ENCODE measurements at places on chromosomes 12 and 14.
A peak's percentile ranks its signal among the peaks of the same experiment; 100 is the strongest.

DNA sequence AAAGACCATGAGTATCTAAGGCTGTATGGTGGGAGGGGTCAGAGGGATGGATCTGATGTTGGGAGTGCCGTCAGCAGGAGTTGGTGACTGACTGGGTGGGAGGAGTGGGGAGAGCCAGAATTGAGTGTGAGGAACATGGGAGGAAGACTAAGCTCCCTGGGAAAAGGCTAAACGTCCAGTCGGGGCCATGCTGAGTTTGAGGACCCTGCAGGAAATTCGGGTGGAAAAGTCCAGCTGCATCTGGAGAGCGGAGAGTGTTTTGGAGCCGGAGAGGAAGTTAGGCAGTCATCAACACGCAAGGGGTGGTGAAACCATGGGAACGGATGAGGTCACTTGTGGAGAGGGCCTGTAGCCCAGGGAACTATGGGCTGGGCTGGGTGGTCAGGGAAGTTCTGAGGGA lies 60.9 kb downstream of the ELK3 start:
- DNase-seq = peak; percentile 42
- no peak overlapping the region for H3K27ac ChIP-seq
- H3K4me3 ChIP-seq = no peak overlapping the region
- no peaks in the 10 kb centered on the region for H3K4me1 ChIP-seq
- H3K36me3 ChIP-seq = peaks cover 17% of the 10 kb centered on the region
- no peaks in the 10 kb centered on the region for H3K27me3 ChIP-seq

GRCh38 chr12:132558861-132559623 lies 51.3 kb downstream of the LRCOL1 start:
- no peaks in the 10 kb centered on the region for H3K27me3 ChIP-seq
- H3K36me3 ChIP-seq = peaks cover 2% of the 10 kb centered on the region
- H3K4me3 ChIP-seq = peak overlapping the region; percentile 45
- no peak overlapping the region for H3K27ac ChIP-seq
- DNase-seq = no peak
- H3K4me1 ChIP-seq = peaks cover 9% of the 10 kb centered on the region

DNA sequence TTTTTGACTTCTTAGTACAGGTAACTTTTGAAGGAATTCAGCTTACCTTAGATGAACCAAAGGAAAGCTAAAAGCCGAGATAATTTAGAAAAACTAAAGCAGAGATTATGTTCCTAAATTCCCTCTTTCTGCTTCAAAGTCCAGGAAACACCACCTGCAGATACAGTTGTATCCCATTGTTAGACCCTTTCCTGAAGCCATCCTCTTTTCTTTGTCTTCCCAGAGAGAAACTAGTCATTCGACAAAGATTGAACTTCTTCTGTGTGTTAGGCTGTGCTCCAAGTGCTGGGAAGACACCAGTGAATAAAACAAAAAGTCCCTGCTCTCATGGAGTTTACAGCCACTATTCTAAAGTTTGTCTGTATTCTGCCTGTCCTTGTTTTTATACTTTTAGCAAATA lies 29.3 kb downstream of the PPM1A start:
- no peak overlapping the region for H3K27ac ChIP-seq
- H3K27me3 ChIP-seq = no peaks in the 10 kb centered on the region
- DNase-seq = no peak
- H3K36me3 ChIP-seq = peaks cover 11% of the 10 kb centered on the region

DNA sequence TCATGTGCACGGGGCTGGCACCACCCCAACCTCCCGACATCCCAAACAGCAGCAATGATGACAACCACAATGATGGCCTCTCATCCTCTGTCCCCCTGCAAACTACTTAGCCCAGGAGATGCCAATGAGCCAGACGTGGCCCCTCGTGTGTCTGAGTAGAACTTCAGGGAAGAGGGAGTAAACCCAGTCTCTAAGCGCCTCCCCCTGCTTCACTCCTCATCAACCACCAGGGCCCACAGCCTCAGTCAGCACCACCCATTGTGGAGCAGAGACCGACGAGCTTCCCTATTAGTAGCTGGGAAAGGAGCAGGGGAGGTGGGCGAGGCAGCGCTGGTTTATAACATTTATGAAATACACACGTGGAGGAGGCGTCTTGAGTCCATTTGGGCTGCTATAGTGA lies 182.7 kb upstream of the SFSWAP start:
- no peak overlapping the region for H3K27ac ChIP-seq
- H3K36me3 ChIP-seq = no peaks in the 10 kb centered on the region
- H3K4me3 ChIP-seq = no peak overlapping the region
- H3K27me3 ChIP-seq = peaks cover 5% of the 10 kb centered on the region
- no peak for DNase-seq
- no peaks in the 10 kb centered on the region for H3K4me1 ChIP-seq

DNA sequence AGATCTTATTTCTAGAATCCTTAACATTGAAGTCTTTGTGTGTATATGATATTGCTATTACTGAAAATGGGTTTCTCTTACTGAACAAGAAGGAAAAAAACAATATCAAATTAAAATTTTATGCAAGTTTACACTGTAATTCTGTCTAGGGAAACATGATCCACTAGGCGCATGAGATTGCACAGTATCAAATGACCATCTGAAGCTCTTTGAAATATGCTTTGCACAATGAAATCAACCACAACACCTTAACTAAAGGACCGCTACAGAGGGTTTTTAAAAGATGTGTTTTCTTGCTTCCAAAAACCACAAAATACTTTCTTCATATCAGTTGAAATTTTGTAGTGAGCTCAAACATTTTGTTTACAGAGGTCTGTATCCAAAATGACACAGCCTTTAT lies 15.1 kb upstream of the KERA start:
- H3K4me3 ChIP-seq = no peak overlapping the region
- no peak for DNase-seq
- H3K27ac ChIP-seq = no peak overlapping the region
- no peaks in the 10 kb centered on the region for H3K36me3 ChIP-seq

- peaks cover 10% of the 10 kb centered on the region for H3K4me1 ChIP-seq
- DNase-seq = no peak
- H3K4me3 ChIP-seq = peak overlapping the region; percentile 21
- H3K36me3 ChIP-seq = peaks cover 42% of the 10 kb centered on the region
- peak overlapping the region; percentile 59 for H3K27ac ChIP-seq
Observed at GRCh38 chr12:56040963-56041551, 661 bp upstream of the RPS26 start.

DNA sequence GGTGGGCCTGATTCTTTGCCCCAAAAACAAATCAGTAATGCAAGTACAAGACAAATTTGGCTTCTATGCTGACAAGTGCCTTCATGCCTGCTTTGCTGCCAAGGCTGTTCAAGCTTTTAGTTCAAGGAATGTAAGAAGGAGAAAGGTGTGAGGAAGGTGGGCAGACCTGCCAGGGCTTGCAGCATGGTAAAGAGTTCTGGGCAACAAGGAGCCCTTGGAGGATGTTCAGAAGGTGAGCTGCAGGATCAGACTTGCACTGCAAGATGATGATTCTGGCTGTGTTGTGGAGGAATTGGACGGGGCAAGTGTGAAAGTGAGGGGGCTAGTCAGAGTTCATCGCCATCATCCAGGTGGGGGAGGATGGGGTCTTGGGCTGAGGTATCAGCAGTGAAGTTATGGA lies 167.9 kb downstream of the NUAK1 start:
- H3K27ac ChIP-seq = no peak overlapping the region
- peaks cover 9% of the 10 kb centered on the region for H3K27me3 ChIP-seq
- no peaks in the 10 kb centered on the region for H3K4me1 ChIP-seq
- H3K36me3 ChIP-seq = no peaks in the 10 kb centered on the region
- DNase-seq = no peak

DNA sequence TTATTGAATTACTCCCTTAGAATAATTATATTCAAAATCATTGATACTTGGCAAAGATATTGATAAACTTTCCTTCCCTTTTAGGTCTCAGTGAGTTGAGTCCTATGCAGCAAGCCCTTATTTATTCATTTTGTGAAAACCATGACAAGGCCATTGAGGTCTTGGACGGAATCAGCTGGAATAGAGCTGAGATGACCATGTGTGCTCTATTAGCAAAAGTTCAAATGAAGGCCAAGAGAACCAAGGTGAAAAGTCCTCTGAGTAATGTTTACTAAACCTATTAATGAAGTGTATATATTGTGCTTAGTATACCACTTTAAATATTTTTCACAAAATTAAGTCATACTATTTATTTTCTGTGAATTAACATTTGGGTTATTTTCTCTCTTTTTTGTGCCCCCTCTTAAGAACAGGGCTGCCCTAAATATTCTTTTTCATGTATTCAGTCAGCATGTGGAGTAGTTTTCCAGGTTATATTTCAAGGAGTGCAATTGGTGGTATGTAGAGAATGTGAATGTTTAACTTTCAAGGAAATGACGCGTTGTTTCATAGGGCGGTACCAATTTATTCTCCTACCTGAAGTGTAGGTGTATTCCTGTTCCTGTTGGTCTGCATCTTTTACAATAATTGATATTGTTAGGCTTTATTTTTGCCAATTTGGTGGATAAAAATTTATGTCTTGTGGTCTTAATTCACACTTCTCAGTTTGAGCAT lies 201.4 kb downstream of the TTC6 start:
- no peaks in the 10 kb centered on the region for H3K4me1 ChIP-seq
- H3K36me3 ChIP-seq = no peaks in the 10 kb centered on the region
- H3K4me3 ChIP-seq = no peak overlapping the region
- DNase-seq = no peak
- no peaks in the 10 kb centered on the region for H3K27me3 ChIP-seq

DNA sequence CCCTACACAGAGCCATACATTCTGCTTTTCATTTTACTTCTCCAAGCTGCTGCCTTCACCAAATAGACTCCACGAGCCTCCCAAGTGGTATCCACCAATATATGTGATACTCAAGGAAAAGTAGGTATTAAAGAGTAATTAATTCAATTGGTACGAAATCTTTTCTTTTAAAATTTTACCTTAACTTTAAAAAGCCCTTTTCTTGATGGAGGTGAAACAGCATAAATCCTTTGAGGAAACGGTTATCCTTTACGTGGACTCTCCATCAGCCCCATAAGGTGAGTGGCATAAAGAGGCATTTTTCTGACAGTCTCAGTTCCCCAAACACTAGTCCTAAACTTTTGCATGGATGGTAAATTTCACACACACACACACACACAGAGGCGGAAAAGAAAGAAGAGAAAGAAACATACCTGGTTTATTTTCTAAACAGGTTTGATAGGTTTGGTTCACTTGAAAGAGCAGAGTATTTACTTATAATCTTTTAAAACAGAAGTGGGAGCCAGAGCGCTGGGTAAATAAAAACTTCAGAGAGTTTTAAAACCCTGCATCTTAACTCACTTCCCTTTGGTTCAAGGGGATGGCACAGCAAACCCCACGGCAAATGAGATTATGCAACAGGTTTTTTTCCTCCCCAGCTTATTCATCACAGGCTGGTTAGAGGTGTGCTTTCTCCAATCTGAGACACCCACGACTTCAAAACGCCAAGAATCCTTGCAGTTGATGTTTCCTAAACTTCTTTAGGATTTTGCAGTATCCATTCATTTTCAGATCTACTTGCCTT lies 1.9 kb downstream of the DUSP16 start:
- peak; percentile 61 for DNase-seq
- peak overlapping the region; percentile 98 for H3K27ac ChIP-seq
- H3K36me3 ChIP-seq = no peaks in the 10 kb centered on the region

DNA sequence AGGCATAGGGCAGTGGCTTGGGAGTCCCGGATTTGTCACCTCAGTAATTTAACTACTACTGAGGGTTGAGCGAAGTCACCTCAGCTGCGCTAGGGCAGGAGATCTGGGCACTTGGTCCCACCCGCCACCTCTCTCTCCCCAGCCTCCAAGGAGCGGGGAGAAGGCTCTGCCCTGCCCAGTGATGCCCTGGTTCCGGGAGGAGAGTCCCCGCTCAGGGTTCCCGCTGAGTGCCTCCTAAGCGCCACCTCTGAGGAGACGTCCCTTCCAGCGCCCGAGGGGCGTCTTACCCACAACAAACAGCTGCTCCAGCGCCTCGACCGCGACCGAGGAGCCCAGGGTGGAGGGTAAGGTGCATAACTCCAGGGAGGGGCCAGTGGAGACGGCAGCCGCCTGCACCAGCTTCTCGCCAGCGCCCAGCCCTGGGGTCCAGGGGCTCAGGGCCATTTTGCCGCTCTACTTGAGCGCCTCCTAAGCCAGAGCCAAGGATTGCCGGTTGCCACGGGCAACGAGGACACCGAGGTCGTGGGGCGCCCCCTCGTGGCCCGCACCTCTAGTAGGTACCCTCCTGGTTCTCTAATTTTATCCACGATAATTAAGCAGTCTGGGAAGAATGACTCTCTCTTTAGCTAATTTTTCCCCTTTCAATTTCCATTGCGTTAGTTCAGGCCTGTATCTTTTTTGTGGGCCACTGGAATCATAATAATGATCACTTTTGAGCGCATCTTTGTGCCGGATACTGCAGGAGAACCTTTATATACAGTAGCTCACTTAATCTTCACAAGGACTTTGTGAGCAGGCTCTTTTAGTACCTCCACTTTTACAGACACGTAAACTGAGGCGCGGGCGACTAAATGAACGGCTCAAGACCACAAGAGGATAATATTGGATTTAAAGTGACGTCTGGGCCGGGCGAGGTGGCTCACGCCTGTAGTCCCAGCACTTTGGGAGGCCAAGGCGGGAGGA lies at the start of gene CCDC175:
Gene CCDC175 (minus strand): TSS at position 481 of the 963 bp plus-strand sequence. CDS start 37 bp downstream, at position 444.
- H3K36me3 ChIP-seq = no peaks in the 10 kb centered on the region
- no peaks in the 10 kb centered on the region for H3K27me3 ChIP-seq
- DNase-seq = peak; percentile 94
- peaks cover 14% of the 10 kb centered on the region for H3K4me1 ChIP-seq
- peak within 1 kb of the TSS; percentile 86 for H3K27ac ChIP-seq

GRCh38 chr12:70365648-70366518 lies at the start of gene KCNMB4:
Gene KCNMB4, plus strand, starts transcription at chr12:70366290. Its CDS starts 445 bp downstream, at chr12:70366735.
- H3K27ac ChIP-seq = no peak within 1 kb of the TSS
- H3K36me3 ChIP-seq = no peaks in the 10 kb centered on the region
- H3K4me1 ChIP-seq = peaks cover 13% of the 10 kb centered on the region

GRCh38 chr12:30795410-30796312 lies 40.9 kb upstream of the CAPRIN2 start:
- peaks cover 38% of the 10 kb centered on the region for H3K27me3 ChIP-seq
- DNase-seq = peak; percentile 29

GRCh38 chr12:6533653-6533922 lies 729 bp upstream of the GAPDH start:
- H3K4me3 ChIP-seq = peak overlapping the region; percentile 99
- peaks cover 55% of the 10 kb centered on the region for H3K36me3 ChIP-seq
- H3K27ac ChIP-seq = peak overlapping the region; percentile 98
- H3K4me1 ChIP-seq = peaks cover 32% of the 10 kb centered on the region

- H3K27me3 ChIP-seq = no peaks in the 10 kb centered on the region
- H3K4me1 ChIP-seq = no peaks in the 10 kb centered on the region
- H3K4me3 ChIP-seq = no peak overlapping the region
- no peak overlapping the region for H3K27ac ChIP-seq
- H3K36me3 ChIP-seq = peaks cover 5% of the 10 kb centered on the region
- no peak for DNase-seq
Observed at GRCh38 chr12:69502345-69503081, 32.3 kb downstream of the FRS2 start.

DNA sequence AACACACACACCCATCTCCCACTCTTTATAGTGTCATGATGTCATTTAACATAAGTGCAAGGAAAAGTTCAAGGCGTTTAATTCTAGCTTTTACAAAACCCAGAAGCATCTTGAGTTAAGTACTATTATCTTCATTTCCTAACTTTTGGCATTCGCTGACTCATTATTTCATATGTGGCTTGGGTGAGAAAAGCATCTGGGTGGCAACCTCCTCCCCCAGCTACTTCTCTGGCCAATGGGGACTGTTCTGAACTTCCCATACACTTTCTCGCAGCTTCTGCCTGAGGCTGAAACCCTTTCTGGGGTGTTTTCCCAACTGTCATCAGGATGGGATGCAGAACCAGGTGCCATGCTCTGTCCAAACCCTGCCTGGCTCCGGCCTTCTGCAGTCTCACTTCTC lies 2.8 kb upstream of the MARK3 start:
- H3K27me3 ChIP-seq = peaks cover 3% of the 10 kb centered on the region
- H3K4me1 ChIP-seq = peaks cover 6% of the 10 kb centered on the region
- no peak overlapping the region for H3K27ac ChIP-seq
- H3K36me3 ChIP-seq = no peaks in the 10 kb centered on the region
- no peak for DNase-seq
